Transverse colon (tissue), 4 donors: ENCODE measurements at places on chromosomes 11 and 22. TPM values are rescaled to one million over a fixed set of nuclear protein-coding genes. Genes with fewer than 3 reads are reported as not detected.

- H3K27ac ChIP-seq: no peak overlapping the region
- no peak overlapping the region for H3K4me3 ChIP-seq
- no peak for DNase-seq
- no peaks in the 10 kb centered on the region for H3K4me1 ChIP-seq
- H3K27me3 ChIP-seq: no peaks in the 10 kb centered on the region
These were observed 20.7 kb upstream of the MMP7 start for GRCh38 chr11:102551169-102551781.

DNA sequence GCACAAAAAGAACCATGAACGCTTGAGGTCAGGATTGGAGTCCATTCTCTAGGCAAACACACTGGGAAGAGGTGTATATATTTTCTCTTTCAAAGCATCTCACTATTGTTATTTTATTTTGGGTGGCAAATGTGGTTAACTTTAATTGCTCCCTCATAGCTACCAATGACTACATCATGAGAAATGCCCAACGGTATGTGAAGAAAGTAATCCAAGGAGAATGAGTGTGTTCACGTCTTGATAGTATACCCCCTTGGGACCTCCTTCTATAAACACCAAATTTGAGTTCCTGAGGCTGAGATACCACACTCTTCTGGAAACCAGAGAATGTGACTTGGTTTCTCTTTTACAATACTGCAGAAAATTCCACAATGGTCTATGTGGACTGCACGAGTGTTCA lies 15.8 kb downstream of the OR8D1 start:
- no peak overlapping the region for H3K4me3 ChIP-seq
- no peak overlapping the region for H3K27ac ChIP-seq
- H3K36me3 ChIP-seq: no peaks in the 10 kb centered on the region
- no peaks in the 10 kb centered on the region for H3K4me1 ChIP-seq
- DNase-seq: no peak
- no peaks in the 10 kb centered on the region for H3K27me3 ChIP-seq

- DNase-seq: no peak
- H3K27me3 ChIP-seq: no peaks in the 10 kb centered on the region
- peaks cover 21% of the 10 kb centered on the region for H3K4me1 ChIP-seq
- H3K36me3 ChIP-seq: no peaks in the 10 kb centered on the region
These were observed 1.4 kb downstream of the CHKB start for GRCh38 chr22:50581031-50581949.

CTSC gene
- total RNA-seq: 91.5 TPM
